Stimulated activated CD8-positive, alpha-beta memory T cell treated with anti-CD3 and anti-CD28 coated beads, Interleukin-4, amount 100 ng/mL, for 1 hour (primary cell): ENCODE measurements at places on chromosomes 4 and X.

- DNase-seq, result no peak
Measured at GRCh38 chr4:54840430-54840829, 182.7 kb downstream of the KIT start.

DNA sequence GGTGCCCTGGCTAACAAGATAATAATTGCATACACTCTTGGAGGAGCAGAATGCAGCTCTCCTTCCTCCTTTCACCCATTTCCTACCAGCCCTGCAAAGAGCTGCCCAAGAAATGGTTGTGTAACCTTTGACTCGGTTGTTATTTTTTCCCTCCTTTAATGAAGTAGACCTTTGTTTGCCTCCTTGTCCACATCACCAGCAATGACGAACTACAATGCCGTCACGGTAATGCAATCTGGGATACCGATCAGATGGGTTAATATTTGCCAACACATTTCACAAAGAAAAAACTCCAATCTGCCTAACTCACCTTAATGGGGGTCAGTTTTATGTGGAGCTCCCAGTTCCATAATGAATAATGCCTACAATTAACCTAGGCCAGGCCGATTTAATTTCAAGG lies 32.0 kb downstream of the GPRIN3 start:
- no peak for DNase-seq

DNA sequence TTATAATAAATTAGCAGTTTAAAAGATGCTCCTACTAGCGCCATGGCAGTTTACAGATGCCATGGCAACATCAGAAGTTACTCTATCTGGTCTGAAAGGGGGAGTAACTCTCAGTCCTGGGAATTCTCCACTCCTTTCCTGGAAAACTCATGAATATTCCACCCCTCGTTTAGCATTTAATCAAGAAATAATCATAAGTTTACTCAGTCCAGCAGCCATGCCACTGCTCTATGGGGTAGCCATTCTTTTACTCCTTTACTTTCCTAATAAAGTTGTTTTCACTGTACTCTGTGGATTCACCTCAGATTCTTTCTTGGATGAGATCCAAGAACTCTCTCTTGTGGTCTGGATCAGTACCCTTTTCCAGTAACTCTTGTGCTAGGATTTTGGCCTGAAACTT lies 52.3 kb downstream of the GUCY1B1 start:
- DNase-seq, result no peak

DNA sequence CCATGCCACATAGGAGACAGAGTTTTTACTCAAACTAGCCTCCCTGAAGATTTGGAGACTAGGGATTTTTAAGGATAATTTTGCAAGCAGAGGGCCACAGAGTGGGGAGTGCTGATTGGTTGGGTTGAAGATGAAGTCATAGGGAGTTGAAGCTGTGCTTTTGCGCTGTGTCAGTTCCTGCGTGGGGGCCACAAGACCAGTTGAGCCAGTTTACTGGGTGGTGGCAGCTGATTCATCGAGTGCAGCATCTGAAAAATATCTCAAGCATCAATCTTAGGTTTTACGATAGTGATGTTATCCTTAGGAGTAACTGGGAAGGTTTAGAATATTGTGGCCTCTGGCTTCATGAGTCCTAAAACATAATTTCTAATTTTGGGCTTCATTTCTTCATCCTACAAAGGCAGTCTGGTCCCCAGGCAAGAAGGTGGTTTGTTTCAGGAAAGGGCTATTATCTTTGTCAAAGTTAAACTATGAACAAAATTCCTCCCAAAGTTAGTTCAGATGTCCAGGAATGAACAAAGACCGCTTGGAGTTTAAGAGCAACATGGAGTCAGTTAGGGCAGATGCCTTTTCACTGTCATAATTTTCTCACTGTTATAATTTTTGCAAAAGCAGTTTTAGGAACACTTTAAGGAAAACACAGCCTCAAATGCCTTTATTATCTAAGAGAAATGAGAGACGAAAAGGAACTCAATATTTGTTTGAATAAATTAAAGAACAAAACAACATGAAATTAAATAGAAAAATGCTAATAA lies 960.8 kb upstream of the PRKX start:
- DNase-seq, result no peak

DNA sequence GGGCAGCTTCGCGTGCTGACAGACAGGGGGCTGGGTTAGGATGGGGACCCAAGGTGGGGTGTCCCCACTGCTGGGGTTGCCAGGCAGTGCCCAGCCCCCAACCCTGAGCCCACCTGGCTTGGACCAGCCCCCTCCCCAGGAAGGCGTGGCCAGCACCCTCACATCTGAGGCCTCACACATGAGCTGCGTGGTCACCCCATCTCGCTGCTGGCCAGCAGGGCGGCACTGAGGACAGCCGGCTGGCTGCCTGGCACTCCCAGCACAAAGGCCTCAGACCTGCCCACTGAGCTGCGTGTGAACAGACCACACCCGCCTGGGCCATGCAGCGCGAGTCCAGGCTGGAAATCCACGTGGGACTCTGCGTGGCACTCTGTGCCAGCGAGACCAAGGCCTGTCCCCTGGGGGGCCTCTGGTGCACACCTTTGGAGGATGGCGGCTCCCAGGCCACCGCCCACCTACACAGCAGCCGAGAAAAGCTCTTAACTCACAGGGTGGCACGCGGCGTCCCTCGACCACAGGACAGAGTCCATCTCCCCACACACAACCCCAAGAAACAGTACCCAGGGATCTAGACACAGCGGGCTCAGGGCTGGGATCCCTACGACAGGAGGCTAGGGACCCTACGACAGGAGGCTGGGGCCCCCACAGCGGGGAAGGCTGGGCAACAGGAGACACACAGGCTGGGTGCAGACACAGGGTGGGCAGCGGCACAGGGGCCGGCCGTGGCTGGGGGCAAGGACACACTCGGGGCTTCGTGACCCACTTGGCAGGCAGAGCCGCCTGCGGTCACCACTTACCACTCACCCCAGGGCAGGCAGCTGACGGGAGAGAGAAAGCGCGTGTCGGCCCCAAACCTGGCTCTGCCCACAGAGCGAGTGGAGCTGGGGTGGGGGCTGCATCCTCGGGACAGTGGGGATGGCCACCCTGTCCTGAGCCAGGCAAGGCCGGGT lies 9.8 kb downstream of the DGKQ start:
- DNase-seq, result no peak

GRCh38 chr4:73663576-73663975 lies 43.3 kb upstream of the RASSF6 start:
- no peak for DNase-seq

DNA sequence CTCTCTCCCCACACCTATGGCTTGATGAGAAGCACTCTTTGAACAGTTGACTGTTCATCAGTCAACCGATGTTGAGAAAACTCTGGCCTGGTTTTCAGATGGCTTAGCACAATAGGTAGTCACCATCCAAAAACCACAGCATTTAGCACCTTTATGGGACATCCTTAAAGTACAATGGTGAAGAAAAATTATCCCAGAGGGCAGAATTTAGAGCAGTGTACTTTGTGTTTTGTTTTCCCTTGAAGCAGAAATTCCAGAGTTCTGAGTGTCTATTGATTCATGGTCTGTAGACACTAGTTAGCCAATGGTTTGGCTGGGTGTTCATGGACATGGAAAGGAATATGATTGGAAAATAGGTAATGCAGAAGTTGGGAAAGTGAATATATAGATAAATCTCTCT lies 487.0 kb downstream of the PDHA2 start:
- no peak for DNase-seq

- no peak for DNase-seq
Measured at GRCh38 chrX:20066968-20067708, 49.6 kb downstream of the MAP7D2 start.

DNA sequence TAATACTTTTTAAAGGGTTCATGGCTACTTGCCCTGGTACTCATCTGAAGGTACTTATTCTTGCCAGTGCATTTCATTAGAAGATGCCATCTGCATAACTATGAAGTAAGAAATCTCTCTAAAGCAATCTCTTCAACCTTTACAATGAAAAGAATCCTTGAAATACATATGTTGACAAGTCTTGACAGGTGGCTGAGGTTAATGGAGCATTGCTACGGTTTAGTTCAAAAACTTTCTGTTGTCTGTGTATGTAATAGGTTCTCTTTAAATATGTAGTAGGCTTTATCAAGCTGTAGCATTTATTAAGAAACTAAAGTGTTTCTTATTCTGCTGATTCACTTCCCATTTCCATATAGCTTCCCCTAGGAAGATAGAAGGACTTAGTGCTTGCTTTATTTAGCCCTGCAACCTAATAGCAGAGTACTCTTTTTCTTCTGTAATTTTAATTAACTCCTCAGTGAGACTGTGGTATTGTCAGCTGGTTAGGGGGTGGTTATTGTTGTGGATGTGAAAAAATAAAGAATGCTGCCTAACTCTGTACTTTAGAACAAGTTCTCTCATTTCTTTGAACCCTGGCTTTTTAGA lies 39.3 kb downstream of the SLAIN2 start:
- DNase-seq, result no peak

- DNase-seq, result no peak
Measured at GRCh38 chrX:149909324-149910177, 19.8 kb upstream of the HSFX4 start.

GRCh38 chrX:66632473-66632872 lies 6.4 kb downstream of the EDA2R start:
- no peak for DNase-seq

GRCh38 chr4:78753091-78753490 lies 23.1 kb upstream of the BMP2K start:
- DNase-seq, result no peak

DNA sequence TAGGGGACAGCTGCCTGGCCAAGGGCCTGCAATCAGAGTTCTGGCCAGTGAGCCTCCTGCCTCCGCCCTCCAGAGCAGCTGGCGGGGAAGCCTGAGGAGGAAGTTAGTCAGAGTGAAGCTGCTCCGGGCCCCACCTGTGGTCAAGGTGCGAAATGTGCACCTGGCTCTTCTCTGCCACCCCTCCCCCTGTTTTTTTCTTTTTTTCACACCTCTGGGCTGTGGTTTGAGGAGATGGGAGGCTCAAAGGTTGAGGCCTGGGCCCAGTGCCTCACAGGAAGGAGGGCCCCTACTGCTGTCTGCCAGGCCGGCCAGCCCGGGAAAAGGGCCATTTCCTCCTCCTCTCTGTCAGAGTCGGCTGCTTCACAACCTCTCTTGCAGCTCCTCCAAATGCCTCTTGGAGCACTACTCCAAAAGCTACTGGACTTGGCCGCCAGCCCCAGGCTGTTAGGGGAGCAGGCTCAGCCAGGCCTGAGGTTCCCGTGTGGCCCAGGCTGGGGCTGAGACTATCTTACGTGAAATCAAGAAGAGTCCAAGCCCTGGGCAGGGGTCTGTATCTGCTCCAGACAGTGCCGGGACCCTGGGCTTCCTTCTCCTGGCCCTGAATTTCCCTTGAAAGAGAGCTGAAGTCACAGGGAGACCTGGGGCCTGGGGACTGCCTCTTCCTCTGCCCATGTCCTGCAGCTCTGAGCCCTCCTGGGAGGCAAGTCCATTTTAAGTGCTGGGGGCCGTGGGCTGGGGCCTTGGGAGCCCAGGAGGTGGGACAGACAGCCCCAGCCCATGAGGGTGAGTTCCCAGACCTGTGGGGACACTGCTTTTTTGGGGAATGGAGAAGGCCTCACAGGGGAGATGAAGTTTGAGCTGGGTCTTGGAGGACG lies 4.5 kb upstream of the CXCR3 start:
- no peak for DNase-seq

- DNase-seq, result no peak
Measured at GRCh38 chr4:181008164-181008563, 1235.0 kb upstream of the TENM3 start.

DNA sequence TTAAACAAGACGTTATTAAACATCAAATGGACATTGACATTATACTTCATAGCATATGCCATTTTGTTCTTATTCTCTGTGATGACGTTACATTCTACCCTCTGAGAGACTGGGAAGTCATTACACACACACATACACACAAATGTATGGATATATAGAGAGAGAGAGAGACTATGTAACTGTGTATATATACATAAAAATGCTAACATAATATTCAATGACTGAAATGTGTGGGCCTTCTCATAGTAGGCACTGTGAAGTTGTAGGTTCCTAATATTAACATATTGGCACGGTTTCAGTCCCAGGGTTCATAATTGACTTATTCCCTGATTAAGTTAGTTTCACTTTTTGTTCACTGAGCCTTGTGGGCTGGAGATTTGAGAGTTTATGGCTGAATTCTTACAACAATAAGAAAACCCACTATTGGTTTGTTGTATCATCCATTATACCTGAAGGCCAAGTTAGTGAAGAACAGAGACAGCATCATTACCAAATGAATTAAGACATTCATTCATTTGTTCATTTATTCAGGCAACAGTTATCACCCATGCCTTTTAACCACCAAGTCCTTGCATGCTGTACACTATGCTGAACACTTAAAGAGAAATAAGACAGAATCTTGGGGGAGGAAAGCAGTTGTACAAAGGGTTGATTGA lies 68.5 kb downstream of the GAB1 start:
- DNase-seq, result no peak

GRCh38 chr4:139540161-139540560 lies 15.9 kb downstream of the SETD7 start:
- DNase-seq, result no peak

DNA sequence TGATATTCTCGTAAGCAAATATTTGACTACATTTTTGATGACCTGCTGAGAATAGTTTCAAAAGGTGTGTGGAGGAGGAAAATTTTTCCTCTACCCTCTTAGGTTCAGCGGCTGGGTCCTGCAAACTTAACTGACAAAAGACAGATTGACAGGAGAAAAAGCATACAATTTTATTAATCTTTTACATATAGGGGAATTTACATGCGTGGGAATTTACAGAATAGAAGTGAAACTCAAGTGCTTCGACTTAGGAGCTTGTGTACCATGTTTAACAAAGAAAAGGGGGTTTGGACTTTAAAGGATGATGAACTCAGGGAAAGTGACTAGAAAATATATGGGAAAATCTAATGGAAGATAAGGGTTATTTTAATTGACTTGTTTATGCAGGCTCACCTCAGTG lies 2.5 kb downstream of the HERC6 start:
- DNase-seq, result no peak

GRCh38 chr4:158371158-158371557 lies 150.5 kb upstream of the RXFP1 start:
- DNase-seq, result no peak

DNA sequence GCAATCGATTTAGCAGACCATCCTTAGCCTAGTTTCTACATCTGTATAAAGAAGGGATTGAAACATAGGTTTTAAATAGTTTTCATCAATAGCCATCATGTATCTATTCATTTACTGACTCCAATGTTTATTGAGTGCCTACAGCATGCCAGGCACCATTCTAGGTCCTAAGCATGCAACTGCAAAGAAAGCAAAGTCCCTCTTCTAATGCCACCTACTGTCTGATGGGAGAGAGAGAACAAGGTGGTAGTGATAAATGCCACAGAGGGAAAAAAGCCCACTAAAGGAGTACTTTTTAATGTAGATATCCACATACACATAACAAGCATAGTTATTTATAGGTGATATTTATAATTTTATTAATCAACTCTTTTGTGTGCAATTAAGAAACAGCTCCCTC lies 67.6 kb upstream of the PPARGC1A start:
- DNase-seq, result no peak

DNA sequence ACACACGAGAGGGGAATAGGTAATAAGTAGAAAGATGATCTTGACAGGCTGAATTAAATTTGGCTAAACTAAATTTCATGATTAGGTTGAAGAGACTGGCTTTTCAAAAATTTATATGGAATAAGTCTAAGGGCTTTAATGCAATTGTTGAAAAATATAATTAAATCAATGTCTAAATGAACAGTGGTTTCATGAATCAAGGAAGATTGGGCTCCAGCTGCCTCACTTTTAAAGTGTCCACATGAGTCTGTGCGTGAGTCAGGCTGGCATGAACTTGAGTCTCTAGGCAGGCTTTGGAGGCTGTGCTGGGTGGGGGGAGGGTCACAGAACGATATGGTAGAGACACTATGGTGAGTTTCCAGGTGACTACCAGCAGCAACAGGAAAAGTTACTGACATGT lies 111.9 kb downstream of the SORBS2 start:
- DNase-seq, result no peak
